ENCODE measurements at places on chromosomes 7 and 10. TPM values are rescaled to one million over a fixed set of nuclear protein-coding genes. Genes with fewer than 3 reads are reported as not detected.

DNA sequence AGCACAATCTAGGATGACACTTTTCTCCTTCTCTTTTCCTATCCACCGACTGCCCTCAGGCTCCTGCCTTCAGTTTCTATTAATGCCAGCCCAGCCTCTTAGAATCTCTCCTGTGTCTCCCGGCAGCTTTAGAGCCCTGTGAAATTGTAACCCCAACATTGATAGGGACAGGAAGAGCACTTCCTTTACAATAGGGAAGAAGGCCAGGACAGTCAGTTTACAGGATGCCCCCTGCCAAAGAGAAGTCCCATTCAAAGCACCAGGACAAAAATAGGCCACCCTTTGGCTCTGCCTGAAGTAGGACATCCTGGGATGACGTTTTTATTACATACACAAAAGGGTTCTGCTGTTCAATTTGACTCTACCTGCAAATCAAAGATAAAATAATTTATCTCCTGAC is 64.7 kb upstream of the ANK3 start:
- DNase-seq: no peak

DNA sequence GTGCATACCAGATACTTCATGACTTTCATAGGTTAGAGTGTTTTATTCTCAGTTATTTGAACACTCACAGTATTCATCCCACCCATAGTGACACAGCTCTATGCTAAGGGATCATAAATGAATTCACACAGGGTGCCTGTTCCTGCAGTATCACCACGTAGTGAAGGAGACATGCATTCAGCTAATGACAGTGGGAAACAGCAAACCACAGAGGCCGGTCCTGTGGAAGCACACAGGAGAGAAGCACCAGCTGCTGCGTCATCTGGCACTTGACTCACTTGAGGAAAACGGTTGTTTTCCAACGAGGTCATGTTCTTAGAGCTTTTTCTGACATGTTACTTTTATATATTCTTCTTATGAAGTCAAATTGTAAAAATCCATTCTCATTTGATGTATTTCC is 73.0 kb downstream of the UBE3C start:
- no peak for DNase-seq

GRCh38 chr7:74253835-74254128 is 417 bp downstream of the RFC2 start:
- DNase-seq: no peak

DNA sequence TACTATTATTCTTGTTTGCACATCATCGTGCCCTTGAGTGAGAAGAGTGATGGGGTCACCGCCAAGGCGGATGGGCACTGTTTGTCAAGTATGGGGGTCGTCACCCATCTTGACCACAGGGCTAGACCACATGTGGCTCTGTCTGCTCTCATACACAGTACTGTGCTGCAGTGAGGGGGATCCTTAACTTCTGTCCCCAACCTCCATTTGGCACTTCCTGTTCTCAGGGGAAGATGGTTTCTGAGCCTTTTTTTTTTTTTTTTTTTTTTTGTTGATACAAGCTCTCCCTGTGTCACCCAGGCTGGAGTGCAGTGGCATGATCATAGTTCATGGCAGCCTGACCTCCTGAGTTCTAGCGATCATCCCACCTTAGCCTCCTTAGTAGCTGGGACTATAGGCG is 13.6 kb downstream of the WBP1L start:
- DNase-seq: no peak

- no peak for DNase-seq
These were observed 114.9 kb downstream of the HDAC9 start for GRCh38 chr7:18610331-18610948.

DNA sequence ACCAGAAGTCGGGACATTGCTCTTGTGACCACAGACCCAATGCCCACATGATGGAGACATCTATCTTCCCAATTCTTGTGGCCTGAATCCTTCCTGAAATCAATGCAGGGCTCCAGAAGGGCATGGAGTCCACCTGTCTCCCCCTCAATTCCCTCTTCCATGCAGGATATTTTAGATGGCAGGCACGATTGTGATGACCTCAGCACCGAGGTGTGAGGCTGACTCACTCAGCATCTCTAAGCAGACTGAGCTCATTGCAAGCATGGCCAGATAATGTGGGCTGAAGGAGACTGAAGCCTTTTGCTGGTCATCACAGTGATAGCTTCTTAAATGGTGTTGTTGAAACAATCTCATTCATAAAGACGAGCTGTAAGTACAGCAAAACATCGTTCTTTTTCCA is 374.9 kb upstream of the PODXL start:
- DNase-seq: no peak

DNA sequence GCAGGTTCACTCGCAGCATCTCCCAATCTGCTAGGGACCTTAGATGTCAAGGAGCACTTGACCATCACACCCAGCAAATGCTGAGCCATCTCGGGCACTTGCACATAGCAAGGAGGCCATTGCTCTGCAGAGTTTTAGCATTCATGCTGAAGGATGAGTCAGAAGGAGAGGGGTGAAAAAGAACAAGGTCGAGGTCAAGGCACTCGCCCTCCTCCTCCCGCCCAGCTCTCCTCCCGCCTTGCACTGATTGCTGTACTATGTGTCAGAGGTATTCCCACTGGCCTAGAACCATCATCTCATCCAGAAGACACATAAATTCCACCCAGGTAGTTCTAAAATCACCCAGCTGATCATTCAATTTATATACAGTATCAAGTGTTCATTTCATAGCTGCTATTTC is 255.1 kb upstream of the SP4 start:
- DNase-seq: no peak

- DNase-seq: no peak
These were observed 70.1 kb downstream of the ELFN1 start for GRCh38 chr7:1740214-1740613.

DNA sequence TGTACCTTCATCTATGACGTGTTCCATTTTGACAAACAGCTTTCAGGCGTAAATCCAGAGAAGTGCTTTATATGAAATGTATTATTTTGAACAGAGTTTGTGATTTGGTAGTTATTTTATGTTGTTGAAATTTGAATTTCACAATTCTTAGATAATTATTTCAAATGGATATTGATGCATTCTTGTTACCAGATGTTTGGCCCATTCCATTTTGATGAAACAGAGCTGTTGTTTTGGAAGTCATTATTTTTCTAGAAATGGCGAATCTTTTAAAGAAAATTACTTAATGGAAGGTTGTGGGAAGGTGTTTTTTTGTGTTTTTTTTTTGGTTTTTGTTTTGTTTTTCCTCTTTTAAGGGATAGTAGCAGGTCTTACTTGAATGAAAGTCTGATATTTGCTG is 2.4 kb downstream of the OTUD1 start:
- no peak for DNase-seq

DNA sequence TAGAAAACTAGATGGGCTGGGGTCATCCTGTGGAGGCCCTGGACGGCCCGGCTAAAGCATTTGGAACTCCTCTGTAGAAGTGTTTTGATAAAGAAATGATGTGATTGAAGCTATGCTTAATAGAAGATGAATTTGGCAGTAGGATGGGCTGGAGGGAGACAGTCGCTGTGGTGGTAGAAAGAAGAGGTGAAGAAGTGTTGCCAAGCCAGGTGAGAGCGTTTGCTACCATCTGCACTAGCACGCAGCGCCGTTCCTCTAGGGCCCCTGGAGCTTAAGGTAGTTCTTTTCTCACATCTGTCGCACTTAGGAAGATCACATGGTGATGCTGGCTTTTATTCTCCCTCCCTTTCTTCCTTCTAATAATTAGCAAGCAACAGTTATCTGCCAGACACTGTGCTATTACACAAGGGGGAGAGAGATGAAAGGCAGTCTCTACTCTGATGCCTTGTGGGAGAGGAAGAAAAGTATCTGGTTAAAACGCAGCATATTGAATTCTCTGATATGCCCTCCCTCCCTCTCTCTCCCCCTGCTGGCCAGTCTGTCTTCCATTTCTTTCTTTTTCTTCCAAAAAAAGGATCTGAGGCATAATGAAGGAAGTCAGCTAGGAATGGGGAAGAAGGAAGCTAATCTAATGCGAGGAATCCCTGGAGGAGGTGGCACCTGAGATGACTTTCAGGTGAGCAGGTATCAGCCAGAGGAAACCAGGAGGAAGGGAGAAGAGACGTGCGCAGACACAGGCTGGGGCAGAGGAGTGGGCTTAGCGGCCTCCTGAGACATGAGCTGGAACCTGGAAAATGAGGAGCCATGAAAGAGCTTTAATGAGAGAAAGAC is 162.3 kb upstream of the KLF14 start:
- DNase-seq: no peak

- DNase-seq: no peak
These were observed 237.3 kb downstream of the DGKI start for GRCh38 chr7:137609500-137609899.

- DNase-seq: no peak
These were observed 269.4 kb downstream of the TCF7L2 start for GRCh38 chr10:113219446-113219845.

Gene TET1
- 1.6 TPM for total RNA-seq

Gene GPC2
- total RNA-seq: 7.8 TPM

Gene FAS
- 20.7 TPM for total RNA-seq

Gene NUP205
- total RNA-seq: 119 TPM
